ENCODE measurements at places on chromosomes 1 and 21. TPM values are rescaled to one million over a fixed set of nuclear protein-coding genes. Genes with fewer than 3 reads are reported as not detected.

Gene LMX1A
- total RNA-seq, result 0.04 TPM

Gene RGS2
- 10.8 TPM for total RNA-seq

Gene CNKSR1
- total RNA-seq, result 19.7 TPM

Gene LCE1F
- not detected for total RNA-seq

Gene ABCB10
- 11.3 TPM for total RNA-seq

Gene FAM131C
- 0.80 TPM for total RNA-seq

Gene SYCP1
- total RNA-seq, result not detected

Gene FLG2
- total RNA-seq, result not detected

Gene NPHS2
- total RNA-seq, result not detected

Gene CA6
- total RNA-seq, result not detected

Gene REN
- not detected for total RNA-seq
